ENCODE measurements at places on chromosomes 2 and 18.

DNA sequence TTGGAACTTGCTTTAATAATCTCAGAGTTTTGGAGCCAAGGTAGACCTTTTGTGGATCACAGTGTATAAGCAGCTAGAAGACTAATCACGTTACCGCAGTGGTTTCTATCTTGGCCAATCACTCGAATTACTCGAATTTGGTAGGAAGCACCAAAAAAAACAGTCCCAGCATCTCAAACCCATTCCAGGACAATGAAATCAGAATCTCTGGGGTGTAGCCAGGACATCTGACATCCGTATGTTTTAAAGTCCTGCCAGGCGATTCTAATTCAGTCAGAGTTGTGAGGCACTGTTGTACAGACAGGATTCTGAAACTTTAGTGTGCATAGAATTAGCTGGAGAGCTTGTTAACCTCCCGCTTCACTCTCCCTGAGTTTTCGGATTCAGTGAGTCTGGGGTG lies 30.8 kb downstream of the GRHL1 start:
- DNase-seq = no peak

GRCh38 chr2:40096360-40096759 lies 317.3 kb upstream of the THUMPD2 start:
- no peak for DNase-seq

- DNase-seq = no peak
Observed at GRCh38 chr2:100781523-100782379, 38.2 kb upstream of the NPAS2 start.

DNA sequence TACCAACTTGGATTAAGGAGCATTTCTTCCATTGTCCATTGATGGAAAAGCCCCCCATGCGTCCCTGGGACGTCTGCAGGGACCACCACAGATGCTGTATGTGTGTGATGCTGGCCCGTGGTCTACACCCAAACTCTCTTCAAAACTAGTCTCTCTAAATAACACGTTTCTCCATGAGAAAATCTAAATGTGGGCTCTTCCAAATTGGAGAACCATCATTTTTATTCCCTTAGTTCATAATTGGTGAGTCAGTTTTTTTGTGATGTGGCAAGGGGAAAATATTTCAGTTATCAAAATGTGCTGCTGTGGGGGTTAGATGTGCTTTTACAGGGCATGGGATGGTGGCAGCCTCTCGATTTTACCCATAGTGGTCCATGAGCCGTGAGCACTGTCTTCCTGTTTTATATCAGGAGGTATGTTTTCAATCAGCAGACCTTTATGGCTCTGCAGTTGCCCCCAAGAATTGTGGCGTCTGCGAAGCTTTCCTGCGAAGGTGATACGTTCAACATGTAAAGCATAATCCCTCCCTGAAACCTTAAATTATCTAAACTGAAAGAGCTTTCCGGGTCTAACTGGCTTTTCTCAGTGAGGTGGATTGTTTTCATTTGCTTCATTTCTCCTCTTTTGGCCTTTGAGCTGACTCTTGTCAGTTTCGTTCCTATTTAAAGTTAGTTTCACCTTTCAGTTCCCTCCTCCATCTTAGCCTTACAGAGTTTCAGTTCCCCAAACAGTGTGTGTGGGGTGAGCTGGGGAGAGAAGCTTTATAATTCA lies 78.4 kb downstream of the SETBP1 start:
- DNase-seq = no peak

GRCh38 chr2:63881205-63881604 lies 39.5 kb downstream of the UGP2 start:
- DNase-seq = no peak

- DNase-seq = no peak
Observed at GRCh38 chr2:794554-795241, 117.5 kb upstream of the TMEM18 start.

DNA sequence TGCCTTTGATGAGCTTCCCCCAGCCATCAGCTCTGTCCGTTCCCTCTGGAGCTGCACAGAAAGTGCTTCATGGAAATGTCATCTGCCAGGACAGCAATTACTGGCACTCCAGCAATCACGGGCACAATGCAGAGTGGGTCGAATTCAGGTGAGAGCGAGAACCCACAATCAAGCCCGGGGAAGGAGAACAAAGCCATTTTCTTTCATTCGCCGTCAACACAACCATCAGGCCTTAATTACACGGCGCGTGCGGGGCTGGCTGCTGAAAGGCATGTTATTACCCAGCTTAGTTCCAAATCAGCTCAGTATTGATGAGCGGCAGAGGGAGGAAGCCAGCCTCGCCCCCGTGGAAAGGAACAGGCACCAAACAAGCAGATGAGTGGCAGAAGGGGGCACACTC lies 143.9 kb downstream of the MYT1L start:
- DNase-seq = no peak

DNA sequence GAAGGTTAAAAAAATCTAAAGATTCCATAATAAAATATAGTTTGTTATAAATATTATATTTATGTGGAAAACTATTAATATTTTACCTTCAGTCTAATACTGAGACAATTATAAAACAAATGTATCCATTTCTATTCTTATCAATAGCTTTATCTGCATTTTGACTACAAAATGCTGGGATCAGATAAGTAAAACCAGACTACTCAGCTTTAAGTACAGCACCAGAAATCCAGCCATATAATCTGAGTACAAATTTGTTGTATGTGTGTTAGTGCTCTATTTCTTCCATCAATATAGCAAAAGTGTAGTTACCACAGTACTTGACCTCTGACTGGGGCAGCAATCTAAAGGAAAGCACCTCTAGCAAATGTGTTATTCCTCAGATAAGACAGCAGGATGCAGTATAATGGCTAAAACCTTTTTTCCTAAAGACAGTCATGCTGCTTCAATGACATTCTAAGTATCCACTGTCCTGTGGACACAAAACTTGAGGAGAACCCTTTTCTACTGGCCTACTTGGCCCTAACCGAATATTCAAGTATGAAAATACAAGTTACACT lies 68.1 kb downstream of the OLA1 start:
- no peak for DNase-seq

DNA sequence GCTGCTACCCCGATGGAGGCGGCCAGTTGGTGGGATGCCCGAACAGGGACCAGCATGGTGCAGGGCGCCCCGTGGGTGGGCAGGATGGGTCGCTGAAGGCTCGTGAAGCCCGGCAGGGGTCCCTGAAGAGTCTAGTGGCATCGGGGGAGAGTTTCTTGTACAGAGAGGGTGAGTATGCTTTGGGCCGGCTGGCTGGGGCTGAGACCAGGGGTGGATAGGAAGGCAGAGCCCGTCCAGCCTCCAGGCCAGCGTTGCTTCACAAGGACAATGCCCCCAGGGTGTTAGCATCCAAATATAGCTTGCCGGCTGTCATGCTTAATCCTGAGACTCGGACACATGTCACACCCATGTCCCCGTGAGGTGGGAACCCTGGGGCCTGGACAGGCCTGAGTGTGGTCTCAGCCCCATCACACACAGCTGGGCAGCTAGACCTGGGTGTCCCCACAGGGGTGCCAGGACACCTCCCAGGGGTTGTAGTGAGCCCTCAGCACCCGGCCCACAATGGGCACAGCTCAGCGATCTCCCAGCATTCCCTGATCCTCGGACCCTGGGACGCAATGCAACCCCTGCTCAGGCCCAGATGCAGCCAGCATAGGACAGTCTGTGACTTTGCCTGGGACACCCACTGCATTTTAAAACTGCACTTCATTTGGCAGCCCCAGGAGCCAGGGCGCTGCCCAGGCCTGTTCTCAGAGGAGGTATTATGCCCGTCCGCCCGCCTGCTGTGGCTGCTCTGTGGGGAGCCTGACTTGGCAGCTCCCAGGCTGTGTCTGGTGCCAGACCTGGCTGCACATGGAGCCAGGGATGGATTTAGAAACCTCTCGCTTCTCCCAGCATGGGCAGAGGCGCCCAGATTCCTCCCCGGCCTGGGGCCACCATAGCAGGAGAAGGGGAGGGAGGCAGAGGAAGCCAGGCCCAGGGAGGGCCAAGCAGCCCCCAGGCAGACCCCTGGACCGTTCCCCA lies 36.4 kb downstream of the RAMP1 start:
- no peak for DNase-seq

DNA sequence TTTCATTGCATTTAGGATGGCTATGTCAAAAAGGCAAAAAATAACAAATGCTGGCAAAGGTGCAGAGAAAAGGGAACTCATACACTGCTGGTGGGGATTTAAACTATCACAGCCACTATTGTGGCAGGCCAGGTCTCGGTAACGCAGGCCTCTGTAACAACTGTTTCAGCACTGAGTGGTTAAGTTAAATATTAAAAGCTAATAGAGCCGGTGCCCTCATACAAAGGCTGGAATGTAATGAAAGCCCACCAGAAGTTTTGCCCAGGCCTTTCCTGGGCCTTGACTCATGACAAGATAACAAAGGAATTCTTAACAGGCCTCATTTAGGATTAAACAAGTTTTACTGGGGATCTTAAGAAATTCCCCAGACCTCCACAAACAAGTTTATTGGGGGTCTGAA lies 10.7 kb downstream of the MERTK start:
- DNase-seq = no peak

DNA sequence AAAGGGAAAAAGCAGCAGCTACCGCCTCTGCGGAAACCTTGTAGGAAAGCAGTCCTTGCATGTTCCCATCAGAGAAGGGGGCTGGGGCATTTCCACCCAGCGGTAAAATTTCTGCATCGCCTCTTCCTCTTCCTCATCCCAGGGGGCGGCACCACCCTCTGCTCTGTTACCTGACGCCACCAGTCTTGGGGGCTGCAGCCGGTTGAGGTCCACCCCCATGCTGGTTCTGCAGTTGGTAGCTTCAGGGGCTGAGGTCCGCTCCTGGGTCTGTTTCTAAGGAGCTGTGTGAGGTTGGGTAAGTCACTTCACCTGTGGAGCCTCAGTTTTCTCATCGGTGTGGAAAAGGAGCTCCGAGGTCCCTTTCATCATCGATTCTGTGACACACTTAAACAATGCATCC lies 14.2 kb upstream of the AGAP1 start:
- no peak for DNase-seq

Data from activated CD8-positive, alpha-beta memory T cell treated with anti-CD3 and anti-CD28 coated beads for 48 hours (primary cell).